NCI-H524 treated with DMSO at 0.1 percent for 48 hours (cell line): ENCODE measurements at places on chromosomes 11 and 22.

- no peak for DNase-seq
Measured at GRCh38 chr11:34512840-34513681, 533 bp downstream of the ELF5 start.

DNA sequence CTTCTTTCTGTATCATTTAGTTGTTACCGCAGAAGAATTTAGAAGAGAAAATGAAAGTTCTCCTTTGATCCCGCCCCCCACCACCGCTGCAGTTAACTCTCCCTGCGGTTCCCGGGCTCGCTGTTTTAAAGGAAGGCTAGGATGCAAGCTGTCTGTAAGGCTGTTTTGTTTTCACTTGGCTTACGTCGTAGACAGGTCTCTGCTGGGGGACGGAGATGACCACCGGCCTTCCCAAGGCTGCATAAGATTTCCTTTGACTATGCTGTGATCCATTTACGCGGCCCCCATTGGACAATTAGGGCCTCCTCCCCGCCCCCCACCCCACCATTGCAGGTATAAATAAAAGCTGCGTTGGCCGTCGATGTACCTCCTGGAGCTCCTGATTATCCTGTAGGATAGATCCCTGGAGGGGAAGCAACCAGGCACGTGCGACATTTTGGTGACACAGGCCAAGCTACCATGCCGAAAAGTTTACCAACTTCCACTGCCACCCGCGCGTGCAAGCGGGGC, 1.4 kb upstream of the CPT1A start:
- no peak for DNase-seq

DNA sequence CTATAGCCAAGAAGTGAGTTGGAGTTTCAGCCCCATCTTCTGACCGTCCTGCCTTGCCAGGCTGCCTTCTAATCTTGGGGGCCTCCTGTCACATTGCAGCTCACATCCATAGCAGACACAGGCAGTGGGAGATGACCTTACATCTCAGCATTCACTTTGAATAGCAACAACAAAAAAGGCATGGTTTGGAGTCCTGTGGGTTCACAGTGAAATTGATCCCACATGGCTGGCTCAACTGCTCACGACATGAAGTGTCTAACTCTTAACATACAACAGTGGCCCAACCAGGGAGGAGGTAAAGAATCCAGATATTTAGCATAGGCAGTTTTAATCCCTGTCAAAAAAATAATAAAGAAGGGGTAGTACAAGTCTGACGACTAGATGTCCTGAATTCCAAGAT, 38.1 kb downstream of the DBX1 start:
- DNase-seq, result no peak

- DNase-seq, result no peak
Measured at GRCh38 chr22:46125816-46126765, 24.2 kb upstream of the PPARA start.

- no peak for DNase-seq
Measured at GRCh38 chr11:36601155-36601554, 3.1 kb upstream of the RAG2 start.
